ENCODE measurements at places on chromosomes 2 and 18.

DNA sequence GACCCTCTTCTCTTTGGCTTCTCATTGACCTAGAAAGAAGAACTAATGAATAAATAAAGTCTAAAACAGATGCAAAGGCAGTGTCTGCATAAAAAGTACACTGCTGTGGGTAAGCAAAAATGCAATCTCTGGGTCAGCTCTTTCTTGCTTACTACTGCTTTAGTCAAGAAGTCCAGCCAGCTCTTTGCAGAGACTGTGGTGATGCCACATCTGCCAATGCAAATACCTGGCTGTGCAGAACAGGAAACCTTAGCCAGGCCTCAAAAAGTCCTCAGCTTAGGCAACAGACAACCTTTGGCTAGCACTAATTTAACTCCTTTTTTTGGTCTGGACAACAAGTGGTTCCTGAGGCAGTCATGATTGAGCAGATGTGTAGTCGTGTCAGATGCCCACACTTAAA is 73.6 kb upstream of the RND3 start:
- no peak for DNase-seq

DNA sequence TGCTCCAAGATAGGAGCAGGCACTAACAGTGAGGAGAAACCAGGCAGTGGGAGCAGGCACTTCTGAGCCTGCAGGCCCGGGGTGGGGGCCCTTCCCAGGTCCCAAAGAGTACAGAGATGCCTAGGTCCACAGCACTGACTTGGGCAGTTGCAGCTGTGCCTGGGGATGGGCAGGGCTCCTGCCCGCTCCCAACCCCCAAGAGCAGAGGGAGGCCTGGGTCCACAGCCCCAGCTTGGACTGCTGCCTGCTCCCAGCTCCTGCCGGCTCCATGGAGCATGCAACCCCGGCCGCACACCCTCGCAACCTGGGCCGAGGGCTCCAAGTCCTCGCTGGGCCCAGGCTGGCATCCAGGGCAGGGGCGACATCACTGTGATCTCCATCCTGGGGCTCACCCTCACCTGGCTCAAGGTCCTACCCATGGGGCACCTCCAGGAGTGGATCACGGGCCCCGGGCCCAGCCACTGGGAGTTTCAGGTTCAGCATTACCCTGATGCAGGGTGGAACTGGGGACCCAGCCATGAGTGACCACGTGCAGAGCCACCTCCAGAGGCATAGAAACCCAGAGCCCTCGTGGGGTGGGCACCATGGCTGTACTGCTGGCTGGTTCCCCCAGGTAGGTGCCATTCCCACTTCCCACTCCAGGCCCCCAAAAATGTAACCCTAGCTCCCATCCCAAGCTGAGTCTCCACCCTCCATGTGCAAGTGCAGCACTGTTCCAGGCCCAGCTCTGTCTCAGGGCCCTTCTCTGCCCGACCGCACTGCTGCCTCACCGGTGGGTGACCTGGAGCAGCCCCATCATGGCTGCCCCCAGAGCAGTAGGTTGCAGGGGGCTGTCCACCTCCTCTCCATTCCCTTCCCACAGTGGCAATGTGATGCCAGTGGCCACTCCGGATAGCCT is 325.6 kb downstream of the NR4A2 start:
- DNase-seq: no peak

- peak; percentile 25 for DNase-seq
Observed at GRCh38 chr2:128317181-128317898, 1.3 kb downstream of the HS6ST1 start.

DNA sequence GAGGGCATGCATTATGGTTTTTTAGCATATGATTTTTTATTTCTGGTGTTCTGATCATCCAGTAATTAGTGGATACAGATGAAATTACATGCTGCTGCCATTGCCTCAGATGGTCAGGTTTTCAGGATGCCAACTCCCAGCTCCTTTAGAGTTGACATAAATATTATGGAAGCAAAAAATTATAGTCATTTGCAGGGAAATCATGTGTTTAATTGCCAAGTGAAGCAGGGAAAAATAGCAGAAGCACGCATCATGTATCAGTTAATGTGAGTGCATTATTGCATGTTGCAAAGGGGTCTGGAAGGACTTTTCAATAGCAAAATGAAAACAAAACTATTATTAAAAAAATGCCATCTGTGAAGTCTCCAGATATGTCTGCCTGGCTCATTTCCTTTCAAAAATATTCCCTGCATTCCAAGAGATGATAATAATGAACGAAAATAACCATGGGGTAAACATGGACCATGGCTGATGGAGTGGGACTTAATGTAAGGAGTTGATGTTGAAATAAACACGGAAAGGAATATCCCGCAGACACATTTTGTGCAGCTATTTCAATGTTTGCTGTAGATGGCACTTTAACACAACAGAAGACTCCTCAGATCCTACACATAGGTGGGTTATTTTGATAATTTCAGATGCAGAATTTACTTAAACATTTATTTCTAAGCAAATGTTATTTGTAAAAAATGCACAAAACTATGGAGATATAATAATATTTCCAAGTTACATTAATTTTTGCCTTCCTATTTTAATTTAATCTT is 87.7 kb upstream of the DYNAP start:
- DNase-seq: peak; percentile 6

DNA sequence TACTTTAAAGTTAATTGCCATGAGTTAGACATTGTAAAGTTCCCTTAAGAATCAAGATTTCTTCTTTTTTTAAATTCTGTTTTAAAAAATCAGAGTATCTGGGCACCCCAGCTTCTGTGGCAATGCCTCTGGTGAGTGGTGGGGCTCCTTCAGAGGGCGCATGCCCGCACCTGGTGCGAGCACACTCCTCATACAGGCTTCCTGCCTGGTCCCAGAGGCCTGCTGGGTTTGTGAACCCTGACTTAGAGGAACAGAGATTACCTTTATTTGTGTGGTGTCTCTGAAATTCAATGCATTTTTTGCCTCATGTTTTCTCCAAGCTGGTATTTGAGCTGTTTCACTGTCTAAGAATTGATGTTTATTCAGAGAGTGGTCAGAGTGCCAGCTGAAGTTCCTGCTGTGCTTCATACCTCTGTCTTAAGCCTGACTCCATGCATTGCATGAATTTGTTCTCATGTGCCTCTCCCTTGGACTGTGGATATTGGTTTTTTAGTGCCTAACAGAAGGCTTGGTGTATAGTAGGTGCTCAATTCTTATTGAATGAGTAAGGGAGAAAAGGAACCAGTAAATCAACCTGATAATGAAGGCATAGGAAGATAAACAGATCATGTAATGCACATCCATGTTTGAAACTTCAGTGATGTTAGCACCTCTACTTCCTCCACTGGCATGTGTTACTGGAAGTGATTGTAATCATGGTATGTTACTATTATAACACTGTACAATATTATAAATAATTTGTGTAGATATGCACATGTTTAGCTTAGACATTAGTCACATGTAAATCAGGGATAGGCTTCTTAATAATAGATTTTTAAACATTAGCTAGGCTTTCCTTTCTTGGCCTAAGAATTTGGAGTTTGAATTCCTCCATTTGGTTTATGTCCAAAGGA is 29.0 kb downstream of the PHLPP1 start:
- no peak for DNase-seq

GRCh38 chr2:11343368-11343649 is 1.1 kb downstream of the ROCK2 start:
- no peak for DNase-seq

- no peak for DNase-seq
Observed at GRCh38 chr2:156430980-156431358, 5.2 kb upstream of the GPD2 start.

DNA sequence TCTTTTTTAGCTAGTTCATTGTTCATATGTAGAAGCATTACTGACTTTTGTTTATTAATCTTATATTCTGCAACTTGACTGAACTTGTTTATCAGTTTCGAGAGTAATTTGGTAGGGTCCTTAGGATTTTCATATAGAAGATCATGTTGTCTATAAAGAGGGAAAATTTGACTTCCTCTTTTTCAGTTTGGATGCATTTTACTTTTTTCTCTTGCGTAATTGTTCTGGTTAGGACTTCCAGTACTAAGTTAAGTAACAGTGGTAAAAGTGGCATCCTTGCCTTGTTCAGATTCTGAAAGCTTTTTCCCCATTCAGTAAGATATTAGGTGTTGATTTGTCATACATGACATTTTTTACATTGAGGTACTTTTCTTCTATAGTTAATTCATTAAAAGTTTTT is 726.0 kb downstream of the KCNJ3 start:
- no peak for DNase-seq

DNA sequence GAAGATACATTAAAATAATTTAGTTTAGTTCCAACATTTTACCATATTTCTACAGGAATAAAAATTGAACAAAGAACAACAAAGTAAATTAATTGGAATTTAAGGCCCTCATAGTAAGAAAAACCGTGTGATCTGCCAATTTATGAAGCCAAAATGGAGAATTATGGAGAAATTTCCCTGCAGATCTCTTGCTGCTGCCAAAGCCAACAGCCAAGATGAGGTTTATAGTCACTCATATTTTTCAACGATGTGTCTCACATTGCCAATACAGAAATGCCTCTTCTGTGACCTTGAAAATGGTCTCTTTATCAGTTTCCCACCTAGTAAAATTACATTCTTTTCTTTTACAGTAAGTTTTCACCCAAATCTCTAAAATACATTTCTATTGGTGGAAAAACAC is 317.2 kb upstream of the FIGN start:
- no peak for DNase-seq

- DNase-seq: no peak
Observed at GRCh38 chr2:228118940-228119339, 62.5 kb downstream of the SPHKAP start.

DNA sequence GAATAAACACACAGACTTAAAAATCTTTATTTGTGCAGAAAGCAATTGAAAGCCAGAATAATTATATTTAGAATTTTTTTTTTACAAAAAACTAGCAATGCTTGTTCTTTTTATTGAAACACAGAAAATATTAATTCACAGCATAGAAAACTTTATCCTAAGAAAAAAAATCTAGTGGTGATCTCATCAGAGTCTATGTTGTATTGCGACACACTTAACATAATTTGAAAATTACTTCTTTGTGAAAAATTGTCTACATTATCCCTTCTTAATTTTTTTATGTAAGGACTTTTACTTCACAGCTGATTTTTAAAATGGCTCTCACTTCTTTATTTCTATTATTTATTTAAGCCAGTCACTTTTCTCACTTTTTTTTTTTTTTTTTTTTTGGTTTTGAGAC is 103.4 kb downstream of the LDLRAD4 start:
- DNase-seq: no peak

GRCh38 chr18:13136056-13136903 is 82.3 kb upstream of the LDLRAD4 start:
- no peak for DNase-seq

DNA sequence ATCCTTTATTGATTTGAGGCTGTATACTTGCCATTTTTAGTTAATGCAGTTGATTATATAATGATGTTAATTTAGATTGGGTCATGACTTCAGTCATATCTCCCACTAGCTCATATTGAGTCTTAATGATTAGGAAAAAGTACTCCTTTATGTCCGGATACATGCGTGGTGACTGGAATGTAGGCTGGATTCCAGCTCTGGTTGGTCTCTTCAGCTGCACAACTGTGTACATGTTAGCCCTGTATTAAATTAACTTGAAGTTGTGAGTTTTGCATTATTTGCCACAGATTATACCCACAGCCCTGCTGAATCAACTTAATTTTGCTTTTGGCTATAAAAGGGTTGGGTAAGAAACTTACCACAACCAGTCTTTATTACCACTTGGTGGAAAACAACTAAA is 22.5 kb downstream of the MOB4 start:
- no peak for DNase-seq

- no peak for DNase-seq
Observed at GRCh38 chr18:62061821-62062478, 124.9 kb downstream of the PIGN start.

- no peak for DNase-seq
Observed at GRCh38 chr18:9328776-9329175, 5.8 kb upstream of the TWSG1 start.

GRCh38 chr2:216339456-216340279 is 32.6 kb downstream of the MARCHF4 start:
- peak; percentile 97 for DNase-seq

DNA sequence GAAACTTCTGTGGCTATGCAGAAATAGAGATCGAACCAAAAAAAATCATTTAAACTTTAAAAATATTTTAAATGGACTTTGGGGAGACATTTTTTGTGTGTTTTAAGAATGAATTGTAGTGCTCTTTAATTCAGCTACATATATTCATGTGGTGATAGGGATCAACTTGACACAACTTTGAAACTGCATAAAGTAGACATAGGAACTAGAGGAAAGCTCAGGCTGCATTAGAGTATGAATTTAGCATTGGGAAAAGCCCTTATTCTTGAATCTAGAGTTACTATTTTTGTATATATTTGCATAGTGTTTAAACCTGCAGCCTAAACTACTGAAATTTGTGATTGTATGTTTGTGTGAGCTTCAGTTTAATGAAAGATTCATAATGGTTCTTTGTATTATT is 78.3 kb downstream of the SLC39A10 start:
- no peak for DNase-seq

DNA sequence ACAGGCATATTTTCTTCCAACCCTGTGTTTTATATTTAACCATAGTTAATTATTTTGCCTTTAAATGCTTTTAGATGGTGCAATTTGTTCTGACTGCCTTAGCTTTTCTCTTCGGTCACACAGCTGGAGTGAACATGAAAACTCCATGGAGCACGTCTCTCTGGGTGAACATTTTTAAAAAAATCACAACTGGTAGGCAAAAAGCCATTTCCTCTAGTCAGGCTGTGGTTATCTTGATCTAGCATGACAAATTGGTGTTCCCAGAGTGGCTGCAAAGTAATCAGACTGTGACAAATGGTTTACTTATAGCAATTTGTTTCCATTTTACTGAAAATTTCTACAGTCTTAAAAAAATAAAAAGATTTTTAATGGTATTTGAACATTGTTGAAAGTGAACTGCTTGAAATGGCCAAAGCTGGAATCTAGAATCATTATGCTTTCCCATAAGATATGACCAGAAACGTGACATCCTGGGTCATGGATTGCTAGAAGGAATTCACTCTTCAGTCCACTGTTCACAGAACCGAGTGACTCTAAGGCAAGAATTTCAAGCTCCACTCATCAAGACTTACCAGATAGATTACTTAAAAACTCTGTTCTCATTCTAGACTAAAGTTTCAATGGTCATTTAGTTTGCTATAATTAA is 703.6 kb downstream of the CPS1 start:
- no peak for DNase-seq

DNA sequence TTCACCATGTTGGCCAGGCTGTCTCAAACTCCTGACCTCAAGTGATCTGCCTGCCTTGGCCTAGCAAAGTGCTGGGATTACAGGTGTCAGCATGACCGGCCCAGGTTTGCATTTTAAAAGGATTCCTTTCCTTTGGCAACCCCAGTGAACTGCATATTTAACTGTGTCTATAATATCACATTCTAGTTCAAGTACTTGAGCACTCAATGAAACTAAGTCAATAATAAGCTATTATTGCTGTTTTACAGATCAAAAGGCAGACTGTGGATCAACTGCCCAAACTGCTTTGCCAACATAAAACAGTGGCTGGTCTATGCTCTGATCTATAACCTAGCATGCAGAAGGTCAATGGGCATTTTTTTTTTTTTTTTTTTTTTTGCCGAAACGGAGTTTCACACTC is 144.5 kb downstream of the USP34 start:
- no peak for DNase-seq
